ENCODE measurements at places on chromosomes 7 and 10.

- DNase-seq, result no peak
Measured at GRCh38 chr7:73671322-73671661, 3.7 kb downstream of the VPS37D start.

- DNase-seq, result no peak
Measured at GRCh38 chr10:76582531-76582930, 1055.1 kb downstream of the KCNMA1 start.

DNA sequence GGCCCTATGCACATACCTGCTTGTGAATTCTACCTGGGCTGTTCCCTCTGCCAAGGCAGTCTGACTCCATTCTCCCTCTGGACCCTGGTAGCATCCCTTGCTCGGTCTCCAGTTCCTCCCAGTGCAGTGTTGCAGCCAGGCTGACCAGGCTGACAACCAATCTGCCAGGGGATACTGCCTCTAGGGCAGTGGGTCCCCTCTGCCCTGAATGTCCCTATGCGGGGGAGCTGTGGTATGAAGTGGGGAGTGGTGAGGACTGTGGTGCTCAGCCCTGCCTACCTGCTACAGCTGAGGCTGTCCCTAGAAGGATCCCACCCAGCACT, 48.0 kb upstream of the CAMK2B start:
- DNase-seq, result no peak

- DNase-seq, result no peak
Measured at GRCh38 chr7:18356191-18356645, 139.3 kb upstream of the HDAC9 start.

DNA sequence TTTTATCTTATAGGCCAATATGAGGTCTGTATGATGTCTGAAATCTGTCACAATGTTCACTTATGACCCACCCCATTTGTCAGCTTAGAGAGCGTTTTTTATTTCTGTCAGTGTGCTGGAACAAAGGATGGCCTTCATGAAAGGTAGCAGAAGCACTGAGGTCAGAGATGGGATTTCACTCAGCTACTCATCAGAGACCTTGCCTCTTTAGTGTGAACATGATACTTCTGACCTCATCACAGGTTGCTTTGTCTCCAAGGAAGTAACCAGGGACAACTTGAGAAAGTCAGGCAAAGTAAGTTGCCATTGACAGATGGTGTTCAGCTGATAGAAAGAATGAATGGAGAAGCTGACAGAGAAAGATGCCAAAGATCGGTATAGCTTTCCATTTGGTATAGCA, 16.3 kb downstream of the YAE1 start:
- no peak for DNase-seq

DNA sequence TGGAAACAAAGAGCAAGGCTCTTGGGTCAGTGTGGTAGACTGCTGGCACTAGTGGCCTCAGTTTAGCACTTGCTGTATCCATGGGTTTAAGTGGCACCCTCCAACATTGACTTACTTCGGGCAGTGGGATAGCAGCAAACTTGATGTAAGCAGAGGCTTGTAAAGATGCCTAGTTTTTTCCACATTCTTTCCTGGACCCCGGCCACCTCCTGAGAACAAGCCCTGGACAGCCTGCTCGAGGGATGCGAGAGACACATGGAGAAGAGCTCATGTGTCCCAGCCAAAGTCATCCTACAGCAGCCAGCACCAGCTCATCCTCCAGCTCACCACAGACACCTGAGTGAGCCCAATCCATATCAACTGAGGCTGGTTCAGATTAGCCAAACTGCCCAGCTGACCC, 142.7 kb upstream of the PCBD1 start:
- DNase-seq, result no peak

DNA sequence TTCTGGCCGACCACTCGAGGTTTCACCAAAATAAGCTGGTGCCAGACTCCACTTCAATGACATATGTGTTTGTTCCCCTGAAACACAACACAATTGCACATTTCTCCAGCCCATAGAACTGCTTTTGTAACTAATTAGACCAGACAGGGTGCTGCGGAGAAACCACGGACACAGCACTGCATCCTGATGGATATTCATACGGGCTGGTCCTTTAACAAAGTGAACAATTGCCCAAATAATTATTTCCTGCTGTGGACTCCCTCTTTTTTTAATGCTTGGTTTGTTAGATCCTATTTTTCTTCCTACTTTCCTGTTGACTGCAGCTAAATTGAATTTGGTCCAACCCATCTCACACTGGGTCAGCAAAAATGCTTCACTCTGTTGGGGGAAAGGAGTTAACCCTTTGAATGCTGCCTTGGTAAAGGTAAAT, 198.6 kb upstream of the BMPER start:
- no peak for DNase-seq

DNA sequence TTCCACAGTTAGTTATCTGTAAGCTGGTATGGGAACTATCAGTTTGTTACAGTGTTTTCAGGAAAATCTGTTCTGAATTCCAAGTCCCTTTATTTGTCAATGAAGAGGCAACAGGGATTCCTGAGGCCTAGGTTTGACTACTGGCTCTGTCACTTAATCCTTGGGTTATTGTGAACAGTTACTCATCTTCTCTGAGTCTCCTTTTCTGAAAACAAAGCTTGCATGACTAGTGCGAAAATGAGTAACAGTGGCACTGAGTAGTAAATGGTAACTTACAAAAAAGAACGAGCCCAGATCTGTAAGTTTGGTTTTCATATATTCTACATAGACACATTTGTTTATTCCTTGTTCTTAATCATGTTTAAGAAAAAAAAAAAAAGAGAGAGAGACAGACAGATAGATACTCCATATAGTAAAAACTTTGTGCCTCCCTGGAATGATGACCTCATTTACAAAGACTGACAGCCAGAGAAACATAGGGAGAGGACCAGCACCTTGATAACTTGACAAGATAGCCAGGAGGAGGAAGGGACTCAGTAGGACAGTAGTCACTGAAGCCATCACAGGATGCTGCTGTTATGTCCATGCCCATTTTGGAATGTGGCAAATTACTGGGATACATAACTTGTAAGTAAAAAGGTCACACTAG, 1.9 kb downstream of the MRPS33 start:
- DNase-seq, result no peak

DNA sequence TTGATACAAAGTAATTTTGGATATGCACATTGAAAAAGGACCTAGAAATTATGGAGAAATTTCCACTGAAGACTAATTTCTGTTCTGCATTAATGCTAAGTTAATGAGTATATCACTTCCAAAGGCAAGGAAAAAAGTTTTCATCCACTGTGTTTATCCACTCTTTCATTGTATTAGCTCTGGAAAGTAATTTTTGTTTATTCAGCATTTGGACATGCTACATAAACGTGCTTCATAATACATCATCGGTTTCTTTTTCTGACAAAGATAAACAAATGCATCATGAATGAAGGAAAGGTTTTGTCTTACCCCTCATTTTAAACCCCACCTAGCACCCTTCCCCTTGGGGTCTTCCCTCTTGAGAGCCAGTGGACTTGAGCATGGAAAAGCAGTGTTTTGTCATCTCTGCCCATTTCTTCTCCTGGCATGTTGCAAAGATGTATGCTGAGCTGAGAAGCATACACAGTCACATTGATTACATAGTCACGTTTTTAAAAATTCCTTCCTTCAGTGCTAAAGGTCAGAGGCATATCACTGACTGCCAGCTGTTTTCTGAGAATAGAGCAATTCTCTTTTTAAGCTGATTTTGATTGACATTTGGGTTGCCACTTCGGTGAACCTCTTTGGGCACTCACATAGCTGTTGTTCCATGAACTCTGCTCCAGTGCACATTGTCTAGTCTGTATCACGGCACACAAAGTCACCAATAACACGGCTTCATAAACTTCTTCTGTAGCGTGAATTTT, 65.9 kb upstream of the C7orf33 start:
- DNase-seq, result no peak

DNA sequence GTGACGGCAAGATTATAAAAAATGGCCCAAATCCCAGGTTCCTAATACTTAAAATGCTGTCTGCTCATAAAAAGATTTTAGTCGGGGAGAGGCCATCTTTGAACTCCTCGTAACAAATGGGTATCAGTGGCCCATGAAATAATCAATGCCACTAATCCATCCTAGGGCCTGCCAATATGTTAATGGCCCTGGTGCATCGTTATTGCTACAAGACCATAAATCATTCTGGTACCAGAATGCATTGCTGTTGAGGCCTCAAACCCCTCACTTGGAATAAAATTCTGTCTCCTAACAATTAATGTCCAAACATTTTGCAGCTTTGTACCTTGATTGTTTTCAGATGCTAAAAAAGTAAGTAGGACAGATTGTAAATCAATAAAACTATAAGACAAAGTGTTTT, 290.6 kb downstream of the LRMDA start:
- DNase-seq, result no peak

DNA sequence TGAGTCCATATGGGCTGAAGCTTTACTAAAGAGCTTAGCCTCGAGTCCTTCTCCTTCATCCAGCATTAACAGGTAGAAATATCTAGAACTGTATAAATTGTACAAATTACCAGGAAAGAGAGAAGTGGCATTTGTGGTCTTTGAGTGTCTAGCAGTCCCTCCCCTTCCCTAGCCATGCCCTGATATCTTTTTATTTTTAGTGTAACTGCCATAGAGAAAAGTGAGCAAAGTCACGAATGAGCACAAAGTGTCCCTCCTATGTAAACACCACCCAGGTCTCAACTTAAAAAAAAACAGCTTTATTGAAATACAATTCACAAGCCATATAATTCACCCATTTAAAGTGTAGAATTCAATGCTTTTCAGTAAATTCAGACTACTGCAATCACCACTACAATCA, 339.0 kb upstream of the ZMIZ1 start:
- DNase-seq, result no peak

- DNase-seq, result no peak
Measured at GRCh38 chr10:25483999-25484398, 309.2 kb downstream of the GPR158 start.

- no peak for DNase-seq
Measured at GRCh38 chr10:75012471-75012870, 99.0 kb upstream of the SAMD8 start.

DNA sequence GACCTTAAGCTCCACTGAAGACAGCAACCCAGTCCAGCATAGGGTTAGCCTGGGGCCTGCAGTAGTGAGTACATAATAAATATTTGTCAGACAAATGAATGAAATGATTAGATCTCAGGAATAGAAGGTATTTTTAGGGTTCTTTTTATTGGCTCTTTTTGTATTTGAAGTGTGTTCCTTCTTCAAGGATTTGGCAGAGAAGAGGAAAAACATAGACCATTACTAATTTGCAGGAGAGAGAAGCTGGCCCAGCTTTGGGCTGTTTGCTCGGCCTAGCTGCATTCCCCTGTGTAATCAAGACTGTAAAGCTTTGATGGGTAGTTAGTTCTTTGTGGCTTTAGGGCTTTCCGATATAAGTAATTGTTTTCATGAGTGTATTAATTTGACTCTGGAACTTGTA, 64.2 kb downstream of the CNNM2 start:
- DNase-seq, result no peak

All from activated CD4-positive, alpha-beta T cell treated with anti-CD3 and anti-CD28 coated beads for 24 hours (primary cell).